ENCODE measurements at places on chromosomes 6 and 20.
A peak's percentile ranks its signal among the peaks of the same experiment; 100 is the strongest.

DNA sequence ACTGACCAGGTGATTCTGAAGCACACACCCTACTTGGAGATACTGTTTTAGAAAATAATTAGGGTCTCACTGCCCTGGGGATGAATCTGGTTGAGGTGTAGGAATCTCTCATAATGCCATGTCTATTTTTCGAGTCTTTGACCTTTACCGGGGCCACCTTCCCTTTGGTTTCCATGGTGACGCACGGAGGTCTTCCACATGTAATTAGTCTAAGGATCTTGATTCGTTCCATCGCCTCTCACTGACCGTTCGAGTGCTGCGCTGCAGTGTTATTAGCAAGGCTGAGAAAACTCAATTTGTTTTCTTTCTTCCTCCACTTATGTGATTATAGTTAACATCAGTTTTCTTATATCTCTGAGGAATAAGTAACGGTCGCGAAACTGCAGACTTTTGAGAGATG is 144.3 kb upstream of the SPACA1 start:
- DNase-seq = no peak

- no peak for DNase-seq
Measured at GRCh38 chr20:6533351-6533750, 234.1 kb upstream of the BMP2 start.

GRCh38 chr6:2111162-2111677 is 134.2 kb downstream of the GMDS start:
- DNase-seq = no peak

DNA sequence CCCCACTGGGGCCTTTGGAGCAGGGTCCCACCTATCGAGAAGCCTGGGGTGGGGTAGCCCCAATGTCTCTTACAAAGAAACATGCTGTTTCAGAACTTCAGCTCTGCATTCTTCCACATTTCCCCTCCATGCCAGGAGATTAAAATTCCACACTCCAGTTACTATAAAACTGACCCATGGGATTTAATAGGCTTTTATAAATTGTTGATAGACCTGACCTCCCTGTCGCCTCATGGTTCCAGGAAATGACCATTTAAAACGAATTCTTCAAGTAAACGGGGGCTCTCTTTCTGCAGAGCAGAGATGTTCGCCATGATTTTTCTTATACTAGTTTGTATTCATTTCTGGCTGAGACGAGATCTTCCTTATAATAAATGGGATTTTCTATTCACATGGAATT is 19.3 kb downstream of the RIN2 start:
- DNase-seq = no peak

DNA sequence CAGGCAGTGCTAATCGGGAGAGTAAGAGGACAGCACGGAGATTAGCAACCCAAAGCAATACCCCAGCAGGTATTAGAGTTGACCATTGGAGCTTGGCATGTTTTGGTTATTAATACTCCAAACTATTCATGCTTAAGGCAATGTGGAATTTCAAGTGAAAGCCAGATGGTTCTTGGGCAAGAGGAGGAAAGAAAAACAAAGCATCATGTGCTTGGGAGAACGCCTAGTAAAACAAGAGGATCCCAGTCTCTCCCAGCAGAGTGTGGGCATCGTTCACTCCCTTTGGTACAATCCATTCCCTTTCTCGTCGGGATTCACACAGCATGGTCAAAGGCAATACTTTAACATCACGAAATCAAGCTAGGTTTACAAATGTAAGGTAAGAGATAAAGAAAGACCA is 349.8 kb downstream of the PRKN start:
- no peak for DNase-seq

GRCh38 chr6:70327036-70327435 is 24.2 kb upstream of the COL9A1 start:
- no peak for DNase-seq

- peak; percentile 71 for DNase-seq
Measured at GRCh38 chr6:122033564-122034181, 365.8 kb upstream of the HSF2 start.

DNA sequence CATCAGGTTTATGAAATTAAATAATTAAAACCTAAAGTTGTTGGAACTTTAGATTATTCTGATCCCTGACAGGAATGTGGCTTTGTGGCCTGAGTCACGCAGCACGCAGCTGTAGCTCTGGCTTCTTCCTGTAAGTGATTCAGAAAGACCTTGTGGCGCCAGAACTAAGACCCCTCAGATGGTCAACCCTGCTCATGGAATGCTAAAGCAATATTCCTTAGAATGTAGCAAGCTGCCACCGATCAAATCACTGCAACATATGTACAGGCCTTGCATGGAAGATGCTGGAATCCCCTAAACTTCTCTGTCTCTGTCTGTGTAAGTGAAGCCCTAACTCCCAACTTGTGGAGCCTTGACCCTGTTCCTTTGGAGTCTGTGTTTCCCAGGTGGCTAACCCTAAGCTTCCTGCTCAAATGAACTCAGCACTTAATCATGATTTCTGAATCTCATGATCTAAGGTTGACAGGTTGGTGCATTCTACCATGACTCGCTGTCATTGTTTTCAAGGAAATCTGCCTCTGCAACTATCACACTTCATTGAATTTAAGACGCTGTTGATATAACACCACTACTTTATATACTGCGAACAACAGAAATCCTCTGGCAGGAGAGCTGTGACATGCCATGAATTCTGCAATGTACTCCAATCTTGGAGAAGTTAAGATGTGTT is 111.2 kb upstream of the CST7 start:
- DNase-seq = no peak

DNA sequence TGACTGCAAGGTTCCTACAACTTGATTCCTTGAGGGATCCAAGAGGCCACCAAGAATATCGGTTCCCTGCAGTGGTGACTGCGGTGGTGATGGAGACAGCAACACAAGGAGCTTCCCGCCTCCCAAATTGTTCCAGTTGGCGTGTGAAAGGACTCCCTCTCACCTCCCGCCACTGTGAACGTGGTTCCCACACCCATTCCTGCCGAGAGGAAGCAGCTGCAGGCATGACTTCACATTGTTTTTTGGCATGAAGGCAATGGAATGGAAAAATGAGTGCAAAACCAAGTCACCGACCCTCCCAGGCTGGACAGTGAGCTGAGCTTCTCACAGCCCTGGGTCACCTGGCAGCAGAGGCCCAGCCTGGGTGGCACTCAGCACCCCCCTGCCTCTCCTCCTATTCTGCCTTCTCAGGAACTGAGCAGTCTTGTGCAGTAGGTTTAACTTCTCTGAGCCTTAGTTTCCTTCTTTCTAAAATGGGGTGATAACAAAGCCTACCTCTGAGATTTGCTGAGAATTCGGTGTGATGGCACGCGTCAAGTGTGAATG is 75.0 kb downstream of the CNKSR3 start:
- no peak for DNase-seq

- no peak for DNase-seq
Measured at GRCh38 chr20:51461306-51461705, 81.2 kb downstream of the NFATC2 start.

DNA sequence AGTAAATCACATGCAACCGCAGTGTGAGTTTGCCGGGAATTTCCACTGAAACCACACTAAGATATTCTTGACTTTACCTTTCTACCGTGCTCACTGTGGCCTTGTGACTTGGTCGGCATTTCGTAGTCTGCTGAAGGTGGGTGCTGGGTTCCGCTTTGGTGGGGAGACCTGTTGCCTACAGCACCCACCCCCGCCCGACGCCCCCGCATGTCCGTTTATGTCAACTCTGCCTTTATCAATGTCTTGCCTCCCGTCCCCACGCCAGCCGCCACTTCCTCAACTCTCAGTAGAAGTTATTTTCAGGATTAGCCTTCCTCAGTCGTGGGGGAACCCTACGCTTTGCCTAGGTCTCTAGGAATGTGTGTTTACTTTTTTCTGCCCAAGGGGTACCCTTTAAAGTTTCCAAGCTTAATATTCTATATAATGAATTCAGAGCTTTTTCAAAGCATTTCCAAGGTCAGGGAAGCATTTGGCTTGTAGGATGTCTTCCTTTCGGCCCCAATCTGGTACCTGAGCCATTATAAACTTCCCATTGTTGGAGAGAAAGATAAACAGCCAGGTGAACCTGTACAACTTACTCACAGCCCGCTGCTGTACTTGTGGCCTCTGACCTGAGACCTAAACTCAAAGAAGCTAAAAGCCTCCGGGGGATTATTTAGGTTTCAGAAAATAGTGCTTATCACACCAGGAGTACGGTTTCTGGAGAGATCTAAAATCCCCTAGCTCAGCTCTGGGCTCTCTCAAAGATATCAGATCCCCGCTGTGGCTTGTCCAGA is 54.2 kb downstream of the TBC1D7 start:
- DNase-seq = no peak

DNA sequence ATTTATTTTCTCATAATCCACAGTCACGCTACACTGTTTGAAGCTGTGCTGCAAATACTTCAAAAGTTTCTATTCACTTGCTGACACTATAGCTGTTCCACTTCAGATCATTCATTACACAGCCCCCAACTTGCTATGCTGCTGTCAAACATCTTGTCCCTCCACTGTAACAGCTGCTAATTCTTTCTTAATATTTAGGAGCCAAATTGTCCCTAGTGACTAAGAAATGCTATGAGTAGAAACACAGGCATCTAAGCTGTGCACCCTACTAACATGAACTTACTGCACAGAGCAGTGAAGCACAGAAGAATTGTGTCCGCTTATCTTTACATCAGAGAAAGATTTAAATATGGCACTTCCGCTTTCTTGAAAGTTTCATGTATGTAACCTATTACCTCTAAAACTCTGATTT is 91.3 kb downstream of the PDE10A start:
- DNase-seq = no peak

GRCh38 chr20:6959900-6960312 is 192.4 kb downstream of the BMP2 start:
- DNase-seq = no peak

DNA sequence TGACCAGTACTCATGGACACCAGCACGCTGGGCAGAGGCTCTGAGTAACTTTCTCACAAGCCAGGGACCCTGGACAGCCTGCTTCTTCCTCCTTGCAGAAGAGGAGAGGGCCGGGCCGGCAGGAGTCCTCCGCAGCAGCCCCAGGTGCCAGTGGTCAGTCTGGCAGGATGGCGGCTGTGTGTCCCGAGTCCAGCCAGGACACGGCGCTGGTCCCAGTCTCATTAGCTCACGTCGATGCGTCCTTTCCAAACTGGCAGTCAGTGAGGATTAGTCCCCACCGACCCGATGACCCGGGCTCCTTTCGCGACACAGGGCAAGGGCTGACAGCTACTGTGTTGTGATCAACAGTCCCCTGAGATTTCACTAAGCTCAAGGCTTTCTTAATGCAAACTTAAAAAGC is 267.0 kb downstream of the TAF4 start:
- no peak for DNase-seq

DNA sequence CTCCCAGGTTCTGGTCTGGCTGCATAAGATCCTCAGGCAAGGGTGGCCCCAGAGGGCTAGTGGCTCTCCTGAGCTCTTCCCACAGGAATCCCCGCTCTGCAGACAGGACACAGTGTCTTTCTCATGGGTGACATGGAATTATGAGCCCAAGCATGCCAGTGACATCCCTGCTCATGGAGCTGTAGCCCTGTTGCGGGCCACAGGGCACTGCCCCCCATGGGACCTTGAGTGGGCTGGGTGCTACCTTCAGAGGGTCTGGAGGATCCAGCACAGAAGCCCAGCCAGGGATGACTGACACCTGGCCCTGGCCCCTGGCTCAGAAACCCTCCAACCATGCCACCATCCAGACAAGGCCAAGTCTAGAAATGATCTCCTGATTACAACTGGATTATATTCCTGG is 657.5 kb upstream of the DEFB115 start:
- no peak for DNase-seq

- DNase-seq = no peak
Measured at GRCh38 chr6:146287691-146288369, 255.8 kb upstream of the RAB32 start.

- DNase-seq = no peak
Measured at GRCh38 chr6:118391086-118391485, 157.0 kb upstream of the PLN start.

DNA sequence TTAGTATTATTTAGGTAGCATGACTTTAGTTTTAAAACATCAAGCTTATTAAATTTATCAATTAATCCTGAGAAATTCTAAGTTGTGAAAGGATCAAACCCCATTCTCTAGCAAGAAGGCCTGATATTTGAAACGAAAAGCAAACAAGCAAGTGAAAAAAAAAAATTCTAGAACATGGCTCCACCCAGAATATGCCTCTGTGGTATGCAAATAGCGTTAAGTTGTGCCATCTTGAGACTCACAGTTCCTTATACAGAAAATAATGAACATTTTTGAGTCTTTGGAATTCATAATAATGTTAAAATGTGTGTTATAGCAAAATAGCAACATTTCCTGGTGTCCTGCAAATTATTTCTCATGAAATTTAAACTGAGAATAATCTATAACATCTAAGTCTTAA is 42.0 kb downstream of the TRDN start:
- DNase-seq = no peak

- DNase-seq = no peak
Measured at GRCh38 chr6:109118337-109118736, 23.0 kb downstream of the CEP57L1 start.

DNA sequence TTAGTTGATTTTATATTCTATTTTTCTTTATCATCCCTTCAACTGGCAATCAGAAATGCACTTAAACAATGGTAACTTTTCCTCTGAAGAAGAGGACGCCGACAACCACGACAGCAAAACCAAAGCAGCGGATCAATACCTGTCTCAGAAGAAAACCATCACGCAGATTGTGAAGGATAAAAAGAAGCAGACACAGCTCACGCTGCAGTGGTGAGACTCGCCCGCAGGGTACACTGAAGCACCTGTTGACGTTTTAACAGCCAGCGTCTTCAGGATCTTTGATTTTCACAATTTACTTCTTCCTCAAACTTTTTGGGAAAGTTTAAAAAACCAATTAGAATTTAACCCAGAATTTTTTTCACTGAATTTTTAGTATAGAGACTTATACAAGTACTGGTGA is 701 bp downstream of the RFX6 start:
- DNase-seq = peak; percentile 15

- no peak for DNase-seq
Measured at GRCh38 chr6:103886951-103887350, 972.8 kb downstream of the HACE1 start.

- DNase-seq = no peak
Measured at GRCh38 chr6:33272275-33273128, 627 bp downstream of the RPS18 start.

GRCh38 chr6:66190858-66191257 is 483.8 kb upstream of the EYS start:
- DNase-seq = no peak

All from iPS-NIHi11 (cell line).